HuH-7 (cell line): ENCODE measurements at places on chromosomes 4 and X.

DNA sequence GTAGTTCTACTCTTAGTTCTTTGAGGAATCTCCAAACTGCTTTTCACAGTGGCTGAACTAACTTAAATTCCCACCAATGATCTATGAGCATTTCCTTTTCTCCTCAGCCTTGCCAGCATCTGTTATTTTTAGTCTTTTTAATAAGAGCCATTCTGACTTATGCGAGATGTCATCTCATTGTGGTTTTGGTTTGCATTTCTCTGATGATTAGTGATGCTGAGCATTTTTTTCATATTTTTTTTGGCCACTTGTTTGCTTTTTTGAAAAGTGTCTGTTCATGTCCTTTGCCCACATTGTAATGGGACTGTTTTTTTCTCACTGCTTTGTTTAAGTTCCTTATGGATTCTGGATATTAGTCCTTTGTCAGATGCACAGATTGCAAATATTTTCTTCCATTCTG is 21.5 kb upstream of the PHKA1 start:
- DNase-seq = no peak

- no peak for DNase-seq
These were observed 12.1 kb downstream of the LAMP2 start for GRCh38 chrX:120456973-120457372.

DNA sequence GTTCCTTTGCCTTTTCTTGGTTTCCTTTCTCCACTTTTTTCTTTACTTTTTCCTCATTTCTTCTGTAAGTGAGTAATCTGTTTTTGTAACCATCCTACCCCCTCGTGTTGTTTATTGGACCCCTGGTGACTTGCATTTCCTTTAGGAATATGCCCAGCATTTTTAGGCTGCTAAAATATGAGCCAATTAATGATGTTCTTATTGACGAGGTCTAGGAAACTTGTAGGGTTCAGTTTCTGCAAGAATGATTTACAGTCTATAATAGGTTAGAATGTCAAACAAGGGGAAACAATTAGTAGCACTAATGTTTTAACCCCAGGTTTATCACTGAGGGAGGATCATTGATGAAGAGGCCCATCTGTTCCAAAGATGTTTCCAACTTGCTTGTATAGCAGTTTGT is 79.0 kb downstream of the CPE start:
- no peak for DNase-seq

GRCh38 chr4:142386449-142386848 is 459.7 kb downstream of the INPP4B start:
- DNase-seq = no peak

- DNase-seq = no peak
These were observed 29.1 kb downstream of the TBC1D14 start for GRCh38 chr4:6938647-6939271.

- no peak for DNase-seq
These were observed 41.5 kb downstream of the TNIP3 start for GRCh38 chr4:121122661-121123060.

GRCh38 chr4:83947125-83947829 is 411.4 kb downstream of the GPAT3 start:
- DNase-seq = no peak

GRCh38 chr4:159079074-159079473 is 23.8 kb upstream of the RAPGEF2 start:
- DNase-seq = no peak
